WERI-Rb-1 (cell line): ENCODE measurements at places on chromosomes 2 and 18.

GRCh38 chr18:74241426-74241825 is 50.3 kb downstream of the CYB5A start:
- DNase-seq, result no peak

GRCh38 chr2:113777371-113777770 is 20.9 kb upstream of the SLC35F5 start:
- no peak for DNase-seq

DNA sequence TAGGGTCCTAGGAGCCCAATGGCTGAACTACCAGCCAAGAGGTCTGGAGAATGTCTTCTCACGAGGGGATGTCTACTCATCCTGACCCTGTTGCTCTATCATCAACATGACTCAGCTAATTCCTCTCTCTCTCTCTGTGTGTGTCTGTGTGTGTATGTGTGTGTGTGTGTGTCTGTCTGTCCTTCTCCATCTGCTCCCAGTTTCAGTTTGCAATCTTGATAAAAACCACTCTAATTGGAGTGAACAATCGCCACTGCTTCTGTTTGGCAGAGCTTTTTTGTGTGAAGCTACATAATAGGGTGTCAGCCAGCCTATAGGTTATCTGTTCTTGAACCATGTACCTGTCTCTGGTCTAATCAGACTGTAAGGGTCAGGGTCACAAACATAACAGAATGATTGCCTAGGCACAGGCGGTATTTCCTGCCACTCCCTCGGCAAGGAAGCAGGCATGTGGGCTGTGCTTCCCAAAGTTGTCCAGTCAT is 219.8 kb downstream of the SH3BP4 start:
- no peak for DNase-seq

- DNase-seq, result no peak
Observed at GRCh38 chr2:215728504-215729065, 284.8 kb downstream of the MREG start.

- no peak for DNase-seq
Observed at GRCh38 chr18:21996351-21996826, 173.0 kb upstream of the GATA6 start.

DNA sequence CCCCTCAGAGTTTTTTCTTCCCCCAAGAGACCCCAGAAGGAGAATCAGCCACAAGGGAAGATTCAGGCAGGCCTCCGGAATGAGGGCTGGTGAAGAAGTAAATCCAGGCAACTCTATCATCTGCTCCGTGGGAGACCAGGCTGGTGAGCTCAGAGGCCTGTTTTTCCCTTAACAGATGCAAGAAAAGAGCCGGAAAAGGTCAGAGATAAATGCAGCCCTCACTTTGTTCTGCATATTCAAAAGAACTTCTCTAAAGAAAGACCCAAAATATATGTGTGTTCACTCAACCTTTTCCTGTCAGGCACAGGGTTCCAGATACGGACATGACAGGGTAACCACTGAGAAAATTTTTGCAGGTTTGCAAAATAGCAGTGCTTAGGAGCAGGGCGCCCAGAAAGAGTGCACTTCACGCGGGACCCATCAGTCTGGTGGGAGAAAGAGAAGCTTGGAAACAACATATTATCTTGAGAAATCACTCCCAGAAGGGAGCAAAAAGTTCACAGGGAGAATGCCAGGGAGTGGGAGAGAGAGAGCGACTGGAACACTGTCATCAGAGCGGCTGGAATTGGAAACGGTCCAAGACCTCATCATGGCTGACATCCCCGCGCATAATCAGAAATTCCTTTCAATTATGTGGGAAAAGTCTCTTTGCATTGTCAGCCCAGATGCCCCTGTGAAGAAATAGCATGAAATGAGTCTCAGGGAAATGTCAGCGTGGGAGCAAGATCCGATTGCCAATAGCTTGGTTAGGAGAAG is 244.8 kb upstream of the SLC14A2 start:
- DNase-seq, result no peak

GRCh38 chr2:196167666-196168065 is 3.7 kb downstream of the STK17B start:
- DNase-seq, result no peak

DNA sequence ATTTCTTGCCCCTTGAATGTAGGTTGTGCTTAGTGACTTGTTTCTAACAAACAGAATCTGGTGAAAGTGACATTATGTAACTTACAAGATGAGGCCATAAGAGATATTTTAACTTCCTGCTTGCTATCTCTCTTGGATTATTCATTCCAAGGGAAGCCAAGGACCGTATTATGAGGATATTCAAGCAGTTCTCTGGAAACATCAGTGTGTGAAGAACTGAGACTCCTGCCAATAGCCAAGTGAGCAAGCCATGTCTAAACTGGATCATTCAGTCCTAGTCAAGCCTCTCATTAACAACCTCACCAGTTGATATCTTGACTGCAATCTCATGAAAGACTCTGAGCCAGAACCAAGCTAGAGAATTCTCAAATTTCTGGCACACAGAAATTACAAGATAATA is 765.1 kb upstream of the SLC8A1 start:
- DNase-seq, result no peak

- no peak for DNase-seq
Observed at GRCh38 chr2:43576981-43577892, 18.6 kb downstream of the THADA start.

- DNase-seq, result no peak
Observed at GRCh38 chr2:158325031-158325781, 131.3 kb downstream of the CCDC148 start.

GRCh38 chr2:176504440-176504839 is 235.2 kb downstream of the MTX2 start:
- no peak for DNase-seq

GRCh38 chr18:78782951-78783563 is 196.6 kb upstream of the SALL3 start:
- no peak for DNase-seq

GRCh38 chr2:156590085-156590739 is 154.0 kb downstream of the GPD2 start:
- no peak for DNase-seq

DNA sequence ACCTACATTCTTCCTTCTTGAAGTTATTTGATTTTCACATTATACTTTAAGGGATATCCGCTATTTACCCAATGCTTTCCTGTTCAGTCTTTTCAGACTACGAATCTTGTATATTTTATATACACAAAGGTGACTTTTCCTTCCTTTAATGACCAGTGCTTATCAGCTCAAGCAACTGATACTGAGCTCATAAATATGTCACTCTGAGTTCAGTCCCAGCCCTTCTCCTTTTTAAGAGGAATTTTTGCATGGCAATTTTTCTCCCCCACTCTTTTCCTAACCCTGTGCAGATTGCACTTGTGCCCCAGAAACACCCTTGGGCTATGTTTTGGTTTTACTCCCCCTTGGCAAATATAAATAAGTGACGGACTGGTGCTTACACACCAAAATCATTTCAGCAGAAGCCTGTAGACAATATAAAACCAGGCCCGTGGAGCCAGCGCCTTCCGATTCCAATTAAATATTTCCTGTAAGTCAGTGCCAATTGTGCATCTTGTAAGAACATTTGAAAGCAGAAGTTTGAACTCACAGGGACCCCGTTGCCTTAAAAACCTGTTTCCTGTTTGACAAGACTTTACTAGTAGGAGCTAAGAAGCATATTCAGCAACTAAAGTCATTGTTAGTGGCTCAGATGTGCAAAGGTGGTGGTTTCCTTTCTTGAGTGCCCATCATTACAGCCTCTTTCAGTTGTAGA is 66.3 kb upstream of the GATA6 start:
- no peak for DNase-seq

GRCh38 chr2:175062787-175063585 is 57.8 kb upstream of the CHN1 start:
- DNase-seq, result no peak

GRCh38 chr2:241629762-241630435 is 7.1 kb downstream of the THAP4 start:
- DNase-seq, result no peak

DNA sequence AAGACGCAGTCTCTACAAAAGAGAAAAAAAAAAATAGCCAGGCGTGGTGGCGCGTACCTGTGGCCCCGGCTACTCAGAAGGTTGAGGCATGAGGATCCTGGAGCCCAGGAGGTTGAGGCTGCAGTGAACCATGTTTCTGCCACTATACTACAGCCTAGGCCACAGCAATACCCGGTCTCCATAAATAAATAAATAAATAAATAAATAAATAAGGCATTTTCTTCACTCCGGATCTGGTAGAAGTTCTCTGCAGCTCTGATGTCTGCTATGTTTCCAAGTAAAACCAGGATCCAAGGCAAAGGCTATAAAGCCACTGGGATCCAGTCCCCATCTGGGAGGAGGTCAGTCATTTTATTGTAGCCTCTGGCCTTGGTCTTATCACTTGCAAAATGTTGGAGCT is 15.5 kb downstream of the NFE2L2 start:
- DNase-seq, result no peak

- DNase-seq, result no peak
Observed at GRCh38 chr2:85053802-85054201, 79.4 kb upstream of the TCF7L1 start.

GRCh38 chr2:69975853-69976462 is 14.5 kb upstream of the ASPRV1 start:
- no peak for DNase-seq

DNA sequence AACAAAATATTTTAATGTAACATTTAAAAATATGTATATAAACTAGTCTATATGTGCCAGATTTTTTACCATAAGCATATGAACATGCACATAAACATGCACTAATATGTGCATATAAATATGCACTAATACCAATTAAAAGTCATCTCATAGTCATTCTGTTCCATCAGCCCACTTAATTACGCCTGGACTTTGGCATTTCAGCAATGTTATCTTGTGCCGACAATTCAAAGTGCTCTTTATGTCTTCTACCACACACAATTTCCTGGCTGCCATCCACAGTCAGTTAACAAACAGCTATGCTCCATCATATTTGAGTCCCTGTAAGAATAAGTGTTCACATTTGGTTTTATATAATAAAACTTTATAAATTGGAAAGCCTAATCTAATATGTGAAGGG is 92.6 kb upstream of the TSPYL6 start:
- no peak for DNase-seq

- DNase-seq, result peak; percentile 50
Observed at GRCh38 chr2:178043266-178043665, 29.3 kb downstream of the PDE11A start.

- DNase-seq, result no peak
Observed at GRCh38 chr2:174343623-174344455, 9.1 kb downstream of the SP9 start.

- DNase-seq, result no peak
Observed at GRCh38 chr2:182798736-182799135, 67.7 kb downstream of the FRZB start.

- DNase-seq, result no peak
Observed at GRCh38 chr2:150620855-150621254, 133.4 kb upstream of the RND3 start.

GRCh38 chr18:24219561-24220317 is 80.9 kb downstream of the CABYR start:
- no peak for DNase-seq

DNA sequence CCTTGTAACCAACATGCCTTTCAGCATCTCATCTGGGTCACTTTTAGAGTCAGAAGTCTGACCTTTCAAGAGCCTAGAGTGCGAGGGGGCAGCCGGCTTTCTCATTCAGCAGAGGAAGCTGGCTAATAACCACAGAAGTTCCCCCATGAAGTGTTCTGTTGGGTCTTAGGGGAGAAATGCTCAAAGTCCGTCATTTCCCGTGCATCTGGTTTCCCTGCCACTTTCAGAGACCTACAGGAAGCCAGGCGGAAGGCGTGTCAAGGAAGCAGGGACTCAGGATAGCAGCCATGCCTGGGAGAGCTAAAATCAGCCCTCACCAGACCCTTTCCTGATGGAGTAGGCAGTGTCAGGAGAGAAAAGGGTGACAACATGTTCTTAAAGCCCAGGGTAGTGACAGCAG is 301.8 kb upstream of the ID2 start:
- no peak for DNase-seq

GRCh38 chr2:25184254-25184653 is 15.9 kb upstream of the POMC start:
- DNase-seq, result no peak
